ENCODE measurements at places on chromosomes 4 and X.

- DNase-seq: no peak
These were observed 58.6 kb upstream of the DCTD start for GRCh38 chr4:182975806-182976205.

DNA sequence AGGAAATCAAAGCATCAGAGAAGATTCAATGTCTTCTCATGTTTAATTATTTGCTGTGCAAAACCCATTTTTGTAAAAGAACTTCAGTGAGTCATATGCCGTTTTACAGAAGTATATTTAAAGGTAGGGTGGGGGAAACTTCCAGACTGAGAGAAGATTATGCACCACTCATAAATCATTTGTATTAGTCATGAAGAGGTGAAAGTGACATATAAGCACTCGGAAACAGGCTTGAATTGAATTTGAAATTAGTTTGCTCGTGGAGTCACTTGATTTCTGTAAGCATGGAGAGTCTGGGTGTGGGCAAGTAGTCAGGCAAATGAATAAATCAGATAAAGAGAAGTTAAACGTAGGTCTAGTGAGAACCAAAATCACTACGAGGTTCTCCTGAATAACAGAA is 335.1 kb downstream of the ANK2 start:
- DNase-seq: no peak

- DNase-seq: no peak
These were observed 18.0 kb downstream of the BST1 start for GRCh38 chr4:15720851-15721250.

- no peak for DNase-seq
These were observed 711.0 kb downstream of the C4orf33 start for GRCh38 chr4:129806986-129807385.

DNA sequence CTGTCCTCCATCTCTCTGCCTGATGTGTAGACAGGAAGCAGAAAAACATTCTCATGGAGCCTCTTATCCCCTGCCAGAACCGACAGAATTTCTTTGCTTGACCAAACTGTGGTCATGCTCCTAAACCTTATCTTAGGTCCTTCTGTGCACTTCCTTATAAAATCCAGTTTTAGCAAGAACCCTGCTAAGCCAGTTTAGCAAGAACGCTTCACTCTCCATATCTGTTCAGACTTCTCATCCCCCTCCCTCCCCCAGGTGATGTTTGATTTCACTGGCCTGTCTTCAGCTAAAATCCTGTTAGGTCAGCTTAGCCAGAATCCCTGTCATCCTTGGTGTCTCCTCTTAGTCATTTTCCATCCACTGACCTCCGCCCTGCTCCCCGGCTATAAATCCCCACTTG is 1130.9 kb upstream of the PRKX start:
- DNase-seq: no peak

DNA sequence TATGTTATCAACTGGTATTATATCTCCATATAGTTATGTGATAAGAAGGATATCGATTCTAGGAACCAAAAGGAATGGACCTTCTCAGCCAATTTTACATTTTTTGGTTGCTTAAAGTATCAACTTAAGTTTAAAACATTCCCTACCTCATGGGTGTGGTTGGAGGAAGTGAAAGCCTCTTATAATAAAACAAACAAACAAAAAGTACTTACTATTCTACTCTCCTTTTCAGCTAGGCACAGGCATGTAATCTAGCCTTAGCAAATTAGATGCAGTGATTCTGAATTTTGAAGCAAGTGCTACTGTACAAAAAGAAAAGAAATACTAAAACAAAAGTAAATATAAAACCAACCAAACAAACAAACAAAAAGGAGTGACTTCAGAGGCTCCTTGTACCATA is 485.4 kb downstream of the C4orf33 start:
- no peak for DNase-seq

DNA sequence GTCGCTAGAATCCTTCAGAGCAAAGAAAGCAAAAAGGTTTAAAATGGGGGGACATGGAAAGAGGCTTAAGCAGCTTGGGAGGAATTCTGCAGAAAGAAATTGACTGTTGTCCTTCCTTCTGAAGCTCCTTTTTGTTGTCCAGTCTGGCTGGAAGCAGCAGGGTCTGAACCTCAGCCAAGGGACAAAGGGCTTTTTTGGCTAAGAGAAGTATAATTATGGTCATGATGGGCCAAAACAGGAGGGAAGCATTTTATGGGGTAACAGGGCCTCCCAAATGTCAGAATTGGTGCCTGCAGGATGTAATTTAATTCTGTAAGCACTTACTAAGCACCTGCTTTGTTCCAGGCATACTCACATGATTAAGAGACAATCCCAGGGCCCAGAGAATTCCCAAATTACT is 74.2 kb upstream of the CPEB2 start:
- DNase-seq: no peak

DNA sequence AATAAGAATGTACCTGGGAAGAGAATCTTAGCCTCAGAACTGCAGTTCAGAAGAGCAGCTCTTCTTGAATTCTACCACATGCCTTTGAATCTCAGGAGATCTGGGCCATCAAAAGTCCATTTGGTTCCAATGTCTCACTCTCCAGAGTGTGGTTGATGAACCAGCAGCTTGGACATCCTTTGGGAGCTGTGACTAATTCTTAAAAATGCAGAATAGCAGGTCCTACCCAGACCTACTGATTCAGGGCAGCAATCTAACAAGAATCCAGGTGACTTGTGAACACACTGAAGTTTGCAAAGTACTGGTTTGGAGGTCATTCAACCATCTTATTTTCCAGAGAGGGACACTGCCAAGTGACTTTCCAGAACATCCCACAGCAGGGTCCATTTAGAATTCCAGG is 244.7 kb downstream of the PACRGL start:
- no peak for DNase-seq

- DNase-seq: no peak
These were observed 24.9 kb downstream of the GPRASP3 start for GRCh38 chrX:102745513-102745856.

GRCh38 chr4:16360694-16361262 is 134.5 kb upstream of the TAPT1 start:
- DNase-seq: no peak

GRCh38 chr4:102420563-102421398 is 75.5 kb upstream of the SLC39A8 start:
- DNase-seq: no peak

- peak; percentile 46 for DNase-seq
These were observed 3.9 kb upstream of the SYN1 start for GRCh38 chrX:47623540-47624027.

- DNase-seq: no peak
These were observed 63.9 kb upstream of the NLGN4X start for GRCh38 chrX:6292599-6292998.

DNA sequence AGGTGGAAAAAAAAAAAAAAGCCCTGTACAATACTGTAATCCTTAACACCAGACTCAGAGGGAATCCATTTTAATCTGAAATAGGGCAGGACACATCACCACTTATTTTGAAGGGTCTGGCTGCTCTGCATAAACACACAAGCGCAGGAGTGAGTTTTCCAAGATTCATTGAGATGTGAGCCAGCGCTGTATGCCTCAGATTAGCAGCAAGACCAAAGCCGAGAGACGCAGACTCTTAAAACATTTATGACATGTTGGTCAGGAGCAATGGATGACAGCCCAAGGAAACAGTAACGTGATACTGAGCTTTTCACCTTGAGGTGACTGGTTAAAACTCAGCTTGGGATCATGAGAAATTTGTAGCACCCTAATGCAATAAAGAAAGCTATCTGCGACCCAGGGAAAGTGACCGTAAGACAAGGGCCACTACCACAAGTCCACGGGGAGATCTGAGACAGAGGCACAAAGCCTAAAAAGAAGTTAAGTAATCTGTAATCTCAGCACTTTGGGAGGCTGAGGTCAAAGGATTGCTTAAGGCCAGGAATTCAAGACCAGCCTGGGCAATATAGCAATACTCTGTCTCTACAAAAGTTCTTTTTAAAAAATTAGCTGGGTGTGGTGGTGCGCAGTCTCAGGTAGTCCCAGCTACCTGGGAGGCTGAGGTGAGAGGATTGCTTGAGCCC is 210.6 kb downstream of the COL25A1 start:
- no peak for DNase-seq

DNA sequence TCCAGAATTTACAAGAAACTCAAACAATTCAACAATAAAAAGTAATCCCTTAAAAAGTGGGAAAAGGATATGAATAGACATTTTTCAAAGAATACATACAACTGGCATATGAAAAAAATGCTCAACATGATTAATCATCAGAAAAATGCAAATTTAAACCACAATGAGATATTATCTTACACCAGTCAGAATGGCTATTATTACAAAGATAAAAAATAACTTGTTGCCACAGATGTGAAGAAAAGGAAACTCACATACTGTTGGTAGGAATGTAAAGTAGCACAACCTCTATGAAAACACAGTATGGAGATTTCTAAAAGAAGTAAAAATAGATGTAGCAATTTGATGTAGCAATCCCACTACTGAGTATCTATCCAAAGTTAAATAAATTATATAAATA is 65.1 kb upstream of the DIAPH2 start:
- no peak for DNase-seq

GRCh38 chrX:54416965-54417364 is 23.2 kb upstream of the TSR2 start:
- DNase-seq: no peak

DNA sequence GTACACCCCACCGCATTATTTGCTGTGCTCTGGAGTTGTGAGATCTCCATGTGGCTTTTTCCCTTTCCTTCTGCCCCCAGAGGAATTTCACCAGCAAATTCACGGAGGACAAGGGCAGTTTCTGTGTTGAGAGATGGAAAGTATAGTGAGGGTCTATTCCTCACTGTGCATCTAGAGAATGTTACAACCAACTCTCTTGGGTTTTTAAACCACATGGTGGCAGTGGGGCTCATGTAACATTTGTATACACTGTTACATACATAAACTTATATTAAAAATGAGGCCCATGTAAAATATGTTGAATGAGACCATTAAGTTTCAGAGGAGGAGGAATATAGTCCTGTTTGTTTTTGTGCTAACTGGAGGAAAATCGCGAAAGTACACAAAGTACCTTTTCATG is 909 bp upstream of the PRKG2 start:
- DNase-seq: no peak

GRCh38 chr4:72325215-72325614 is 243.8 kb downstream of the ADAMTS3 start:
- DNase-seq: no peak

- peak; percentile 14 for DNase-seq
These were observed 103.8 kb upstream of the QRFPR start for GRCh38 chr4:121484633-121485032.

- no peak for DNase-seq
These were observed 399.8 kb upstream of the MAD2L1 start for GRCh38 chr4:120466429-120466828.

DNA sequence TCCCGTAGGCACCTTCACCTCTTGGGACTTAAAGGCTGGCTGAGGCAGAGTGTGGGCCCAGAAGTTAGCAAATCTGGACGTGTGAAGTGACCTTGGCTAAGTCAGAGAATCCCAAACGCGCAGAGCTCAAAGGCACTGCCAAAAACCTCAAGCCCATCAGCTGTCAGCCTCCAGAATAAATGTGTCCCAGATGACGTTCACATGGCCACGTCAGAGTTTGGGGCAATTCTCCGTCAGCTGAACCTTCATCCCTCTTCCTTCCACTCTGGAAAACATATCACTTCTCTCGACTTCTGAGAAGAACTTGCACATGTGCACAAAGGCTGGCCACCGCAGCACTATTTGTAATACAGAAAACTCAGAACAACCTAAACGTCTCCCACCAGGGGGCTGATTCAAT is 35.7 kb upstream of the APLN start:
- no peak for DNase-seq

GRCh38 chr4:4855301-4856070 is 4.0 kb upstream of the MSX1 start:
- DNase-seq: no peak

GRCh38 chr4:145843148-145843547 is 95.5 kb downstream of the ZNF827 start:
- DNase-seq: no peak

DNA sequence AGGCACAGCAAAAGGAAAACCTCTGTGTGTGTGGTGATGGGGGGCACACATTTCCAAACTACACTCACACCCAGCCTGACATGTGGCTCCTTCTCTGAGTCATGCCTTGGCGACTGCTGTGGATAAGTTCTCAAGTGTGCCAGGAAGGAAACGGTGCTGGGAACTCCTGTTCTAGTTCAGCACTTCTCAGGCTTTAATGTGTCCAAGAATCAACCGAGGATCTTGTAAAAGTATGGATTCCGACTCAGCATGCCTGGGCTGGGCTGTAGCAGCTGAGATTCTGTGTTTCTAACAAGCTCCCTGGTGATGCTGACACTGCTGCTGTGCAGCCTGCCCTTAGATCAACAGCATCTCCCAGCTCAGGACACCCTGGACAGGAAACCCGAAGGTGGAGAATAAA is 20.2 kb downstream of the CLNK start:
- no peak for DNase-seq

- DNase-seq: no peak
These were observed 7.4 kb upstream of the LOC101059915 start for GRCh38 chrX:71659959-71660358.

GRCh38 chr4:146590801-146591200 is 47.9 kb upstream of the POU4F2 start:
- no peak for DNase-seq

GRCh38 chr4:54626113-54626512 is 31.6 kb upstream of the KIT start:
- no peak for DNase-seq

GRCh38 chr4:139806929-139807328 is 141.3 kb downstream of the MGST2 start:
- DNase-seq: no peak

DNA sequence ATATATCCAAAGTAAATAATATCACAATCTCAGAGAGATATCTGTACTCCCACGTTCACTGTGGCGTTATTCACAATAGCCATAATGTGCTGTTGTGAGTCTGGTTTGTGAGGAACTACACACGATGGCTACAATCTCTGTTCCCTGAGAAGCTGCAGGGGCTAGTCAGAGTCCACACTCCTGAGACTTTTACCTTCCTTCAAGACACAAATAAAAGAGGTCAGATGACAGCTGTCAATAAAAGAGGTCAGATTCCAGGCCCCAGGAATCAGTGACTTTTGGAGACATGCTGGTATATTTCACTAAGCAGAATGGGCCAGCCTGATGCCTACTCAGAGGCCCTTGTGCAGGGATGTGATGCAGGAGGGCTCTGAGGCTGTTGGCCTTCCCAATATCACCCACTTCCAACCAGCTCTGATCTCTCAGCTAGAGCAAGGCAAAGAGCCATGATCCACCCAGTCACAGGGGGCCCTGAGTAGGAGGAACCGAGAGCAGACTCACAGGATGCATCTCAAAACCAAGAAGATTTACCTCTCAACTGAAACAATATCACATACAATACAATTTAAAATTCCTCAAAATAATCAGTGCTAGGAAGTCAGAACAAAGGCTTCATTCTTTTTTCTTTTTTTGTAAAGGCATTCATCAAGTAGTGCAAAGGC is 13.8 kb downstream of the FRYL start:
- no peak for DNase-seq

GRCh38 chr4:6475492-6476020 is 3.1 kb upstream of the PPP2R2C start:
- DNase-seq: no peak

DNA sequence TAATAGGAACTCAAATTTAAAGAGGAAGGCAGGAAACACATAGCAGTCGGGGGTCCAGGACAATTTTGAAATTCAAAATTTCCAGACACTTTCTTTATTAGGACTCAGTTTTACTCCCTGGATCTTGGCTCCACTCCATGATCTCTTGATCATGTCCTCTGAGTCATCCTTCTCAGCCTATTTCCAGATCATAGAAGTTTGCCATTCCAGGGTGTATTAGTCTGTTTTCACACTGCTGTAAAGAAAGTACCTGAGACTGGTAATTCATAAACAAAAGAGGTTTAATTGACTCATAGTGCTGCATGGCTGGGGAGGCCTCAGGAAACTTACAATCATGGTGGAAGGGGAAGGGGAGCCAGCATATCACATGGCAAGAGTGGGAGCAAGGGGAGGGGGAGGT is 564.7 kb upstream of the ACTRT1 start:
- no peak for DNase-seq
